Subcutaneous adipose tissue (tissue), 4 donors: ENCODE measurements at places on chromosomes 5 and 9. TPM values are rescaled to one million over a fixed set of nuclear protein-coding genes. Genes with fewer than 3 reads are reported as not detected.

Gene NFIB
- total RNA-seq = 79.2 TPM

Gene TNC
- 6.4 TPM for total RNA-seq

Gene OBP2B
- total RNA-seq = not detected

Gene TMC1
- total RNA-seq = 0.17 TPM

Gene NRG2
- 13.2 TPM for total RNA-seq

Gene ISOC1
- total RNA-seq = 41.3 TPM

Gene TIMD4
- not detected for total RNA-seq

Gene HRH2
- total RNA-seq = 6.1 TPM

Gene HK3
- 38.1 TPM for total RNA-seq

Gene ZBTB5
- 8.9 TPM for total RNA-seq

Gene CHSY3
- 5.9 TPM for total RNA-seq

Gene CCL19
- 4.8 TPM for total RNA-seq

Gene GRXCR2
- not detected for total RNA-seq

Gene RPP25L
- total RNA-seq = 18.4 TPM

Gene DCTN4
- total RNA-seq = 57.3 TPM

Gene MLANA
- not detected for total RNA-seq

Gene GARIN3
- not detected for total RNA-seq

Gene OGN
- 25.8 TPM for total RNA-seq

Gene GRIA1
- total RNA-seq = 2.4 TPM

Gene PCDHB6
- 0.94 TPM for total RNA-seq

Gene FAM151B
- 3.3 TPM for total RNA-seq

Gene IQGAP2
- 58.7 TPM for total RNA-seq

Gene CAMK4
- total RNA-seq = 1.1 TPM

Gene SPATA31A6
- not detected for total RNA-seq

Gene ENG
- 153 TPM for total RNA-seq

Gene PCDHA9
- not detected for total RNA-seq

Gene PLAA
- total RNA-seq = 27.1 TPM

Gene GMCL2
- total RNA-seq = not detected

Gene PHYHD1
- total RNA-seq = 82.3 TPM

Gene CMYA5
- total RNA-seq = 9.8 TPM

Gene STKLD1
- total RNA-seq = 0.44 TPM

Gene TMEM252
- not detected for total RNA-seq

Gene RASEF
- total RNA-seq = 0.16 TPM

Gene NUTM2F
- total RNA-seq = not detected

Gene ADGRD2
- total RNA-seq = not detected

Gene KIF20A
- total RNA-seq = not detected

Gene EPB41L4A
- total RNA-seq = 51.4 TPM

Gene AGTPBP1
- total RNA-seq = 36.4 TPM

Gene SH3RF2
- total RNA-seq = 5.3 TPM

Gene TPRN
- 3.4 TPM for total RNA-seq

Gene WNT8A
- total RNA-seq = not detected

Gene G3BP1
- total RNA-seq = 93.4 TPM

Gene PDE6A
- not detected for total RNA-seq

Gene LCN9
- not detected for total RNA-seq

Gene AHRR
- 0.34 TPM for total RNA-seq

Gene ELOVL7
- 14.1 TPM for total RNA-seq

Gene GFI1B
- not detected for total RNA-seq

Gene ZFAND5
- total RNA-seq = 877 TPM

Gene ADAMTS2
- total RNA-seq = 53.1 TPM

Gene PCDHGA12
- total RNA-seq = 3.8 TPM

Gene CDC25C
- 0.85 TPM for total RNA-seq

Gene DMRT2
- 8.3 TPM for total RNA-seq

Gene AGXT2
- not detected for total RNA-seq

Gene SLCO6A1
- not detected for total RNA-seq

Gene ENTREP1
- total RNA-seq = 4.6 TPM

Gene ADAMTSL1
- total RNA-seq = 0.49 TPM

Gene DPYSL3
- total RNA-seq = 38.6 TPM

Gene TEX48
- total RNA-seq = not detected

Gene CERT1
- total RNA-seq = 92.3 TPM

Gene ARL14EPL
- not detected for total RNA-seq
